ENCODE measurements at places on chromosomes 13 and 19. TPM values are rescaled to one million over a fixed set of nuclear protein-coding genes. Genes with fewer than 3 reads are reported as not detected.

DNA sequence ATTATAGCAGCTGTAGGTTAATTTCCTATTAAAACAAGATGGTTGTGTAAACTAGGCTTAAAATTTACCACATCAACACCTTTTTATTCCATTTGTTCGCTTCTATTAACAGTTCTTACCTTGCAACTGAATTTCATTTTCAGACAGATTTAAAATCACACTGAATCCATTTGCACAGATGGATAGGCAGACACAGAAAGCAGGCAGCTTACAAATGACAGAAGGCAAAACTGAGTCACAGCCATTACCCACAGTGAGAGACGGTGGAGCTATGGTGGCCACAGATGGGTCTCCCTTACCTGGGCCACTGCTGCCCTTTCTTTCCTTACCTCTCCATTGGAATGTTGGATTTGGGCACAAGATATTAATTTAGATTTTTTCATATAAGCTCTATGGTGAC, 1567.8 kb upstream of the SLC10A2 start:
- H3K27ac ChIP-seq = no peak overlapping the region
- H3K4me3 ChIP-seq = no peak overlapping the region
- no peaks in the 10 kb centered on the region for H3K27me3 ChIP-seq
- H3K36me3 ChIP-seq = no peaks in the 10 kb centered on the region
- H3K4me1 ChIP-seq = no peaks in the 10 kb centered on the region

GRCh38 chr19:33311326-33311682, 9.0 kb upstream of the CEBPA start:
- no peak for DNase-seq
- H3K4me3 ChIP-seq = no peak overlapping the region
- H3K27me3 ChIP-seq = peaks cover 29% of the 10 kb centered on the region
- H3K36me3 ChIP-seq = no peaks in the 10 kb centered on the region
- no peaks in the 10 kb centered on the region for H3K4me1 ChIP-seq

GRCh38 chr19:55257461-55258420, 1.1 kb downstream of the PPP6R1 start:
- H3K4me1 ChIP-seq = peaks cover 32% of the 10 kb centered on the region
- H3K4me3 ChIP-seq = peak overlapping the region; percentile 76
- no peaks in the 10 kb centered on the region for H3K27me3 ChIP-seq
- no peaks in the 10 kb centered on the region for H3K36me3 ChIP-seq
- no peak for DNase-seq

GRCh38 chr13:21478881-21479808, 20.0 kb upstream of the ZDHHC20 start:
- no peak overlapping the region for H3K27ac ChIP-seq
- H3K4me3 ChIP-seq = peak overlapping the region; percentile 46
- no peaks in the 10 kb centered on the region for H3K36me3 ChIP-seq
- H3K4me1 ChIP-seq = peaks cover 10% of the 10 kb centered on the region

- peak; percentile 30 for DNase-seq
- H3K27me3 ChIP-seq = no peaks in the 10 kb centered on the region
- H3K27ac ChIP-seq = peak overlapping the region; percentile 98
- H3K4me3 ChIP-seq = peak overlapping the region; percentile 96
These were observed 1.1 kb downstream of the ARHGAP35 start for GRCh38 chr19:46861691-46862502.

GRCh38 chr13:75486146-75487062, 4.4 kb upstream of the TBC1D4 start:
- H3K4me1 ChIP-seq = peaks cover 5% of the 10 kb centered on the region
- no peak for DNase-seq
- H3K27ac ChIP-seq = no peak overlapping the region
- H3K27me3 ChIP-seq = no peaks in the 10 kb centered on the region
- no peak overlapping the region for H3K4me3 ChIP-seq
- H3K36me3 ChIP-seq = no peaks in the 10 kb centered on the region

GRCh38 chr13:94495806-94496205, 16.3 kb upstream of the DCT start:
- no peaks in the 10 kb centered on the region for H3K36me3 ChIP-seq
- H3K4me3 ChIP-seq = no peak overlapping the region
- H3K4me1 ChIP-seq = no peaks in the 10 kb centered on the region
- no peaks in the 10 kb centered on the region for H3K27me3 ChIP-seq

- no peak for DNase-seq
- H3K36me3 ChIP-seq = peaks cover 25% of the 10 kb centered on the region
- H3K27me3 ChIP-seq = no peaks in the 10 kb centered on the region
- peak overlapping the region; percentile 95 for H3K27ac ChIP-seq
- H3K4me3 ChIP-seq = peak overlapping the region; percentile 83
These were observed 1.4 kb downstream of the UPF1 start for GRCh38 chr19:18833141-18833476.

GRCh38 chr19:38303517-38304351, at the start of gene C19orf33:
Gene C19orf33 (plus strand): TSS chr19:38304251. CDS start chr19:38304262, 11 bp downstream.
- no peaks in the 10 kb centered on the region for H3K27me3 ChIP-seq
- DNase-seq = no peak
- peak within 1 kb of the TSS; percentile 49 for H3K27ac ChIP-seq
- H3K4me3 ChIP-seq = peak within 1 kb of the TSS; percentile 30

- no peaks in the 10 kb centered on the region for H3K4me1 ChIP-seq
- no peaks in the 10 kb centered on the region for H3K36me3 ChIP-seq
- no peak overlapping the region for H3K4me3 ChIP-seq
- no peaks in the 10 kb centered on the region for H3K27me3 ChIP-seq
- no peak overlapping the region for H3K27ac ChIP-seq
These were observed 150.3 kb upstream of the TSHZ3 start for GRCh38 chr19:31499281-31500196.

DNA sequence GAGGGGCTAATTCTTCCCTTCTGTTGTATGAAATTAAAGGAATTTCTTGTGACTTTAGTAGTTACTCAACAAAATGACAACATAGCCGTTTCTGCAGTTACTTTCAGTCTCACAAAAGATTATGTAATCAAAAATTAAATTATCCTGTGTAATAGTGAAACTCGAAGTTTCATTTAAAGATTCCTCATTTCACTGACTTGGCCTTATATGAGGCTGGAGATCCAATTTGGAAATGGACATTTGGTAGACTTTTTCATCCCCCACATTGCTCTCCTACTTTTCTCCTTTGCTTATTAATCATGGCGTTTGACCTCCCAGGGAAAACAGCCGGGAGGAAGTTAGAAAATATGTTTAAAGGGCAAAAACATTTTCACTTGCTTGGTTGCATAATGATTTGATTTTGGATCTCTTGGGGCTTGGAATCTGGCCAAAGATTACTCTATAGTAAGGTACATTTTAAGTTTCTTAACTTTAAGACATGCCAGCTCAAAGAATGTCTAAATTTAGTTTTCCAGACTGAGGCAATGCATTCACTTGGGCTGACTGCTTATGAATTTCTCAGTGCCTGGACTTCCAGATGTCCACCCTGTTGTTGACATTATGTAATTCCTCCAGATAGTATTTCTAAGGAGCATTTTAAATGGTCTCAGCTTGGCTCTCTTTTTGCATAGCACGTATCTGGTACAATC, 1364.9 kb upstream of the MIR17HG start:
- H3K4me1 ChIP-seq = no peaks in the 10 kb centered on the region
- no peaks in the 10 kb centered on the region for H3K36me3 ChIP-seq
- no peaks in the 10 kb centered on the region for H3K27me3 ChIP-seq
- peak overlapping the region; percentile 26 for H3K4me3 ChIP-seq
- DNase-seq = no peak
- H3K27ac ChIP-seq = no peak overlapping the region

DNA sequence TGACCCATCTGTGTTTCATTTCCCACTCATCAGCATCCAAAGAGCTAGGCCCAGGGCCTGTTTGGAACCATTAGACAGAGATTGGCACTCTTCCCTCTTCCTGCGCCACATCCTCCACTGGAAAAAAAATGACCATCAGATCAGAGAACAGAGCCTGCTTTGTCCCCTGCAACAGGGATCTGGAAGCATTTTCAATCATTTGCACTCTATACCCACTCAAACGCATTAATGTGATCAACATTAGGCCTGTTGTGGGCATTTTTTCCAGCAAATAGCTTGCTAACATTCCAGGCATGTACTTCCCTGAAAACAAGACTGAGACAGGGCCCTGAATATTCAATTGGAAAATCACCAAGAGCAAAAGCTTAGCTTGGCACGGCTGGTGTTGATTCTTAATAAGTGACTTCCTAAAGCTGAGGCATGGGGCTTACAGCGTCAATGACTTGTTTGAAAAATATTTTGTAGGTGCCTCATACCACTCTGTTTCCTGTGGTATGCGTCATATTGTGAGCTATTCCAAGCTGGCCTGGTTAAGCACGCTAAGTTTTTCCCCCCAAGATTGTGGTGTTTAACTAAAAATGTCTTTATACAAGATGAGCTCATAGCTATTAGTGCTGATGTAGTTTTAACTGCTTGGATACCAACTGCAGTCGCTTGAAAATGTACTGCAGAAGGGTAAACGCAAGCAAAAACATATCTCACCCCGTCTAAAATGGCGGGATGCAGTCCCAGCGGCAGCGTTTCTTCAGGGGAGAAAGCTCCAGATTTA, 404.4 kb downstream of the SPRY2 start:
- H3K27ac ChIP-seq = peak overlapping the region; percentile 68
- H3K4me3 ChIP-seq = no peak overlapping the region
- no peaks in the 10 kb centered on the region for H3K27me3 ChIP-seq
- H3K36me3 ChIP-seq = no peaks in the 10 kb centered on the region

DNA sequence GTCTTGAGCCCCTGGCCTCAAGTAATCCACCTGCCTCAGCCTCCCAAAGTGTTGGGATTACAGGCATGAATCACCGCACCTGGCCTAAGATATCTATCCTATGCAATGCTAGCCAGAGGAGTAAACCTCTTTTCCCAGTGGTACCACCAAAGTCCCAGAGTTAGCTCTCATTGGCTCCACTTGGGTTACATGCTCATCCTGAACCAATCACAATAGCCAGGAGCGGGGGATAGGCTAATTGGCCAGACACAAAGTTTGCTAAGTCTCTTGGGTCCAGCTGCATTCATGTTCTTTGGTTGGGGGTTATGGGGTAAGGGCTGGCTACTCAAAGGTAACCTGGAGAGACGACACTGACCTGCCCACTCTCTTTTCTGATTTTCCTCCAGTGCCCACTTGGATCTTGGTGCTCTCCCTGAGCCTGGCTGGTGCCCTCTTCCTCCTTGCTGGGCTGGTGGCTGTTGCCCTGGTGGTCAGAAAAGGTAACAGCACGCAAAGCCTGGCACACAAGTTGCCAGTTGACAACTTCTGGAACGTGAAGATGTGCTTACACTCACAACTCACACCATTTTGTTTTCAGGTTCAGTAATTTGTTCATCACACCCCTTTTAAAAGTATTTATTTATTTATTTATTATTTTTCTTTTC, 7.8 kb downstream of the C19orf38 start:
- no peaks in the 10 kb centered on the region for H3K4me1 ChIP-seq
- H3K36me3 ChIP-seq = no peaks in the 10 kb centered on the region
- no peak overlapping the region for H3K27ac ChIP-seq
- DNase-seq = no peak

DNA sequence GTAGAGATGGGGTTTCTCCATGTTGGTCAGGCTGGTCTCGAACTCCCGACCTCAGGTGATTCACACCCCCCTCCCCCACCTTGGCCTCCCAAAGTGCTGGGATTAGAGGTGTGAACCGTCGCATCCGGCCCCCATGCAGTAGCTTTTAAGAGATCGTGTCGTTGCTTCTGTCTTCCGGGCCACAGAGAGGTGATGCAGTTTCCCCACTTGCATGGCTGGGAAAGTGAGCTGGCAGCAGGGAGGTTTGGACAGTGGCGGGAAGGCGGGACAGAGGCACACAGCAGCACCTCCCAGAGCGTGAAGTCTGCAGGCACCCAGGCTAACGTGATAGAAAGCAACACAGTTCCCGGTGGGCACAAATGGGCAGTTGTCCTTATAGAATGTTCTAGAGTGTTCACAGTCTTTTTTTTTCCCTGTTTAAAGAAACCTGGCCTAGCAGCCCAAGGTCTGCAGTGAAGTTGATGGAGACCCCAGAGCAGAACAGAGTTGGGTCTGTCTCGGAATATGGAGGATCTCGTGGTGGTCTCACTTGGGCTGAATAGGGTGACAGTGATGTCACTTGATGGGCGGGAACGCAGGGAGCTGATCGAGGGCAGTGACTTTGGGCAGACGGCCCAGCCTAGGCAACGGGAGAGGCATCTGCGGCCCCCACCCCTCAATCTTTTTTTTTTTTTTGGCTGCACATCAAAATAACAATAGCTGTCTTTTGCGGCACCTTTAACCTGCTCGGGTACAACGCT, 4.9 kb downstream of the UHRF1 start:
- peaks cover 60% of the 10 kb centered on the region for H3K4me1 ChIP-seq
- H3K4me3 ChIP-seq = no peak overlapping the region
- no peak overlapping the region for H3K27ac ChIP-seq
- peaks cover 6% of the 10 kb centered on the region for H3K27me3 ChIP-seq
- DNase-seq = no peak

- DNase-seq = no peak
- H3K4me3 ChIP-seq = no peak overlapping the region
- no peaks in the 10 kb centered on the region for H3K27me3 ChIP-seq
- peaks cover 37% of the 10 kb centered on the region for H3K36me3 ChIP-seq
These were observed 3.0 kb upstream of the EEF1AKMT1 start for GRCh38 chr13:20776751-20777150.

DNA sequence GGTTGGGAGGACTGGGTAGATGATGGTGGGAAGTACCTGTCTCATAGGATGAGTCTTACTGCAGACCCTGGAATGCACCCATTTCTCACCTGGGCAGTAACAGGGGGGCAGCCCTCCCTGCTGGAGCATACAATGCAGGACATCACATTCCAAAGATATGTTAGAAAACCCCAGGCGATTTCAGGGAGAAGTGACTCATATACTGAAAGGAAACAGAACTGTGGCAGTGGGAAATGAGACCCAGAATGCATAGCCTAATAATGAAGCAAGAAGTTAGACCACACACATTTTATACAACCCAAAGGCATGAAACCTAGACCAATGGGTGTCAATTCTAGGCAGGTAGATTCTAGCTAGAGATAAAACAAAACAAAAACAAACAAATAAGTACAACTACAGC, 402.7 kb downstream of the IRS2 start:
- H3K4me3 ChIP-seq = no peak overlapping the region
- no peaks in the 10 kb centered on the region for H3K4me1 ChIP-seq
- no peak for DNase-seq
- no peaks in the 10 kb centered on the region for H3K36me3 ChIP-seq
- H3K27me3 ChIP-seq = no peaks in the 10 kb centered on the region

DNA sequence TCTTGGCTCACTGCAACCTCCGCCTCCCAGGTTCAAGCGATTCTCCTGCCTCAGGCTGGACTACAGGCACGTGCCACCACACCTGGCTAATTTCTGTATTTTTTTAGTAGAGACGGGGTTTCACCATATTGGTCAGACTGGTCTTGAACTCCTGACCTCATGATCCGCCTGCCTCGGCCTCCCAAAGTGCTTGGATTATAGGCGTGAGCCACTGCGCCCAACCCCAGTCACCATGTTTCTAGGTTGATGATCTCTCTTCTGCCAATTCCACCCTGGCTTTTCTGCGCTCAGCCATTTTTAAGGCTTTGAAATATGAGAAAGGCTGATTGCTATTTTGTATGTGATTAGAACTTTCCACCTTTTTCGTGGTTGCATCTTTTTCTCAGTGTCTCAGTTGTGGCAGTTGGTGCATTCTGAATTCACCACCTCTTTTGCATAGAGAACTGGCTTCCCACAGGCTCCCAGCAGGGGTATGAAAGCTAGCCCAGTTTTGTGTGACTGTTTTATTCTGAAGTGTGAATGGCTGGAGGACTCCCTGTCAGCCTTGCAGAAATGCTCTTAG, 15.5 kb downstream of the CEACAM1 start:
- H3K4me3 ChIP-seq = no peak overlapping the region
- H3K27me3 ChIP-seq = no peaks in the 10 kb centered on the region
- no peaks in the 10 kb centered on the region for H3K4me1 ChIP-seq

MEIS3 gene
- polyA plus RNA-seq = 3.7 TPM

ZSCAN4 gene
- 0.03 TPM for polyA plus RNA-seq

ZNF577 gene
- 8.3 TPM for polyA plus RNA-seq

BRME1 gene
- 1.2 TPM for polyA plus RNA-seq

ADAMTSL5 gene
- 20.8 TPM for polyA plus RNA-seq

KCNN4 gene
- polyA plus RNA-seq = 0.46 TPM

CYP2B6 gene
- not detected for polyA plus RNA-seq

ZFP14 gene
- polyA plus RNA-seq = 1.8 TPM

TGFBR3L gene
- 0.76 TPM for polyA plus RNA-seq
